ENCODE measurements at places on chromosomes 12 and 14. TPM values are rescaled to one million over a fixed set of nuclear protein-coding genes. Genes with fewer than 3 reads are reported as not detected.

- DNase-seq: no peak
- H3K36me3 ChIP-seq: no peaks in the 10 kb centered on the region
- no peaks in the 10 kb centered on the region for H3K27me3 ChIP-seq
- H3K4me3 ChIP-seq: no peak overlapping the region
- no peak overlapping the region for H3K27ac ChIP-seq
Observed at GRCh38 chr12:93882763-93883162, 205.6 kb downstream of the CRADD start.

- H3K4me1 ChIP-seq: no peaks in the 10 kb centered on the region
- no peak overlapping the region for H3K27ac ChIP-seq
- no peak overlapping the region for H3K4me3 ChIP-seq
- no peak for DNase-seq
- peaks cover 1% of the 10 kb centered on the region for H3K27me3 ChIP-seq
- H3K36me3 ChIP-seq: no peaks in the 10 kb centered on the region
Observed at GRCh38 chr12:108915632-108916133, 35.8 kb downstream of the DAO start.

DNA sequence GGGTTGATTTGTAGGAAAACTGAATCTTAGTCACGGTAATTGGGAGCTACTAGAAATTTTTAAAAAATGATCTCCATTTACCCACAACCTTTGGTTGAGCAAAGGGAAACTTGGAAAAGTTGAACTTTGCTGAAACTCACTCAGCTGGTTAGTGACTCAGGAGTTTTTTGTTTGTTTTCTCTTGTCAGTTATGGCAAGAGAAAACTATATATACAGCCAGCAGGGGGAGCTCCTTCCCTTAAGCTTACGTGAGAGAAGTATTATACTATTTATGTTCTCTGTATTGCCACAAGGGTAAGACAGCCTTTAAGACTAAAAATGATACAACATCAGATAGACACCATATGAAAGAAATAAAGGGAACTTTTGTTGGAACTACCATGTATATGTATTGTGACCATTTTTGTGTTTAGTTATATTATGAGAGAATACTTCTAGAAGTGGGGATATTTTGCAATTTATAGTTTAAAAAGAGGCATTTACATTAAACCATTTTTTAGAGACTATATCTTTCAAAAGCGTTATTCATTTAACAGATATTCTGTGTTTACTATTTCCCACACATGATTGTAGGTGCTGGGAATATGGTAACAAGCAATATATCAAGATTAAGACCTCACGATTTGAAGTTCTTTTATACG lies 28.1 kb upstream of the TBC1D30 start:
- H3K27me3 ChIP-seq: peaks cover 10% of the 10 kb centered on the region
- no peak overlapping the region for H3K27ac ChIP-seq
- H3K4me3 ChIP-seq: no peak overlapping the region
- H3K4me1 ChIP-seq: no peaks in the 10 kb centered on the region
- H3K36me3 ChIP-seq: no peaks in the 10 kb centered on the region

Gene FITM1
- total RNA-seq: 0.69 TPM

Data from activated CD8-positive, alpha-beta T cell treated with anti-CD3 and anti-CD28 coated beads for 36 hours (primary cell).